CD4-positive, alpha-beta T cell treated with Interleukin-1 beta for 1 hour (primary cell): ENCODE measurements at places on chromosomes 2 and 18.
A peak's percentile ranks its signal among the peaks of the same experiment; 100 is the strongest.

- DNase-seq = peak; percentile 32
Measured at GRCh38 chr2:46351098-46351749, 54.0 kb downstream of the EPAS1 start.

DNA sequence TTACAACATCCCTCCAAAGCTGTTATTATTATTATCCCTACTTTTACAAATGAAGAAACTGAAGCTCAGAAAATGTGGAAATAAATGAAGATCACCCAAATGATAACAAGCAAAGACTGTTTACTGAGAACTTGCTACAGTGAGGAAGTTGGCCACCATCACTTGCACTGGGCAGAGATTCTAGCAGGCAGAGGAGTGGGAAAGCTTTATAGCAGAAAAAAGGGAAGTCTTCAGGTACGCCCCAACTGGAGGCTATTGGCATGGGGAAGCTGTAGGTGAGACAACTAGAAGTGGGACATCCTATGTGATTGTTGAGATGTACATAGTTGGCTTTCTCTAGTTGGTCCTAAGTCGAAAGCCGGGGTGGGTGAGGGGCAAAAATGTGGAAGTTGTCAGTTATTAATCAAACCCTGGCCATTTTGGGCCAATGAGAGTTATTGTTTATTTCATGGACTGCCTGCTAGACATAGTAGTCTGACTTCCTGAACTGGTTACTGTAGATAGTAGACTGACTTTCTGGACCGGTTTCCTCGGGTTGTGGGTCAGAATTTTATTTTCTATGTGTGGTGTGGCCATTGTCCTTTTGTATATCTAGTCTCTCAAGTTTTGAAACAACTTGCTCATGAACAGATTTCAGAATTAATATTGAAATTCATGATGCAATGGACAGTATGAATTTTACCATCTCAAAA is 40.2 kb upstream of the STAT4 start:
- DNase-seq = no peak

- DNase-seq = no peak
Measured at GRCh38 chr2:5938566-5938896, 246.3 kb downstream of the SOX11 start.

- no peak for DNase-seq
Measured at GRCh38 chr2:233411162-233411561, 56.9 kb downstream of the DGKD start.

DNA sequence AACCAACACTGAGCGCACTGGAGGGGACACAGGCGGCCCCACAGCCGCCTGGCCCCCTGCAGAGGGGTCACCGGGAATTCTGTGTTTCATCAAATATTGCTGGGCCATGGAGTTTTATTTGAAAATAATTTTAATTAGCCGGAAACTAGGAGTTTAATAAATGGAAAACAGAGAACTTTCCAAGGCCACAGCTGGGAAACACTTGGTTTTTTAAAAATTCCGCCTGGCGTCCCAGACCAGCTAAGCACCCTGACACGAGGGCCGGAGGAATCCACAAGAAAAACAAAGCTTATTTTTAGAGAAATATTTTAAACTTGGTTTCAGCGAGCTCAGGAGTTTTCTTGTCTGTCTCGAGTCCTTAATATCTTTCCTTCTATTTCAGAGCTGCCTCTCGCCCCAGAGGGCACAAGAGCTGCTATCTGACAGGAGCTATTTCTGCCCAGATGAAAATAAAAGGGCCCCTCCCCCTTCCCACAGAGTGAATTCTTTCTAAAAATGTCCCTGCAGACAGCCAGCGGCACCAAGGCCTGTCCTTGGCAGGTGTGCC is 8.2 kb downstream of the ZFP36L2 start:
- no peak for DNase-seq

DNA sequence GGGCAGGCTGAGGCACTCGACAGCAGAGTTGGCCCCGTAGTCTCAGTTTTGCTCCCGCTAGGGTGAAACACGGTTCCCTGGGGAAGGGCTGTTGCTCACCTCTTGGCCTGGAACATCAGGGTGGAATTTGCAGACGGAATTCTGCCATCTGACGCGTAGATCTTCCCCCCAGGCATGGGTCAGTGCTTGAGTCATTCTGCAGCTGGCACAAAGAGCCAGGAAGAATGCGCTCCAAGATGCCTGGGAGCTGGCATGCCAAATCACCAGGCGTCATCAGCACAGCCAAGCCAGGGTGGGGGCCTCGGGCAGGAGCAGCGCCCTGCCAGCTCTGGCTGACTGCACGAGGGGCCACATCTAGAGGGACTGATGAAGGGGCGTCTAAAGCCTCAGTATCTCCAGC is 42.7 kb downstream of the ODC1 start:
- no peak for DNase-seq

GRCh38 chr2:30221531-30221930 is 9.8 kb upstream of the LBH start:
- no peak for DNase-seq

DNA sequence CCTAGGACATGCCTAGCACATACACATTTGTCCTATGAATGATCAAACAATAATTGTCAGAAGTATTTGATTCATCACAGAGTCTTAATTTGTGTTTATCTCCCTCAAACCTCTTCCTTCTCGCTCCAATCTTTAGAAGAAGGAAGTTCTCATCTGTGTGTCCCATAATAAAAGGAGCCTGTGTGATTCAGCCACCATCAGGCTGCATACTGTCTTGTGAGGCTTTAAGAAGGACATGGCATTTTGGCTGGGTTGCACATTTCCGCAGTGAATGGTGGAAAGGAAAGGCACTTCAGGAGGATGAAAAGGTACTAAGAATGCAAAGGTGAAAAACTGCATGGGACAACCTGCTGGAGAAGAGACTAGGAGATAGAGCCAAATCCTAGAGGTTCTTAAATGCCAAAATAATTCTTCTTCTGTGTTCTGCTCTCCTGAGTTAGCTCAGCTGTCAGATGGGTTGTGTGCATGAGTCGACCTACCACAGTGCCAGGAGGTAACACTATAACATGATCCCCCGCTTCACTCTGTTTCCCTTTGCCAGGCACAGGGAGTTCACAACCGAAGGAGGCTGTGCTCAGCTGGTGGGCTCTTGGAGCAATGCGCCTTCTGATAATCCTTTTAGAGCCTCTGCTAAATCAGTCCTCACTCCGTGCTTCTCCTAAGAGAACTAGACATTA is 120.1 kb downstream of the IRS1 start:
- DNase-seq = no peak

GRCh38 chr2:10369269-10370255 is 66.9 kb downstream of the HPCAL1 start:
- no peak for DNase-seq

GRCh38 chr2:112821142-112821541 is 15.4 kb downstream of the IL1B start:
- DNase-seq = no peak

DNA sequence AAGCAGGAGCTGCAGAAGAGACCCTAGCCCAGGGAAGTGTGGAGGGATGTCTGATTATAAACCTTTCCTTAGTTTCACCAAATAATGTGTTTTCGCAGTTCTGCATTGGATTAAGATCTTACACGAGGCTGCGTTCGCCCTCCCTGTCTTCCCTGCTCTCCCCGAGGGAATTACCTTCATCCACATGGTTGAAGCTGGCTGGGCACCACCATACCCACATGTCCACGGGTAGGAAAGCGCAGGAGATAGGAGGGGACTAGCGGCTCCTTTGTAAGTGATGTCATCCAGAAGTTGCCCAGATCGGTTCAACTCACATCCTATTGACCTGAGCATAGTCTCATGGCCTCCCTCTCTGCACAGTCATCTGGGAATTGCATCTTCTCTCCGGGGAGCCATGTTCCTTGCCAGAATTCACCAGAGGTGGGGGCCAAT is 1.1 kb downstream of the TTL start:
- no peak for DNase-seq

- DNase-seq = no peak
Measured at GRCh38 chr2:11644293-11644692, 25.7 kb downstream of the NTSR2 start.

- DNase-seq = peak; percentile 65
Measured at GRCh38 chr2:160269803-160270570, 69.9 kb upstream of the ITGB6 start.

DNA sequence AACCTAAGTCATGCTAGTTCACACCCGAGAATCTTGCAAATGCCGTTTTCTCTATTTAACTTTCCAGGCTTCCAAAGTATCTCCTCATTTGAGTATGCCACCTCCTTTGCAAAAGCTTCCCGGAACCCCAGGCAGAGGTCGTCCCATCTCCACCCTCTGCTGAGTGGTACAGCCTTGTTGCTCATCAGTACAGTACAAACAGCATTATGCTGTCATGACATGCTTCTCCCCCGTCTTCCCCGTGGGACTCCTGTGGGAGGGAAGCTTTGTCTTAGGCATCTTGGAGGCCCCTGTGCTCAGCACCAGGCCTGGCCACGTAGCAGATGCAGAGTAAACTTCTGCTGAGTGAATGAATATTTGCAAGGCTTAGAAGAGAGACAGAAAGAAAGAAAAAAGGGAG is 102.7 kb downstream of the CDCA7 start:
- DNase-seq = no peak

- no peak for DNase-seq
Measured at GRCh38 chr2:217993138-217993537, 9.7 kb downstream of the TNS1 start.

DNA sequence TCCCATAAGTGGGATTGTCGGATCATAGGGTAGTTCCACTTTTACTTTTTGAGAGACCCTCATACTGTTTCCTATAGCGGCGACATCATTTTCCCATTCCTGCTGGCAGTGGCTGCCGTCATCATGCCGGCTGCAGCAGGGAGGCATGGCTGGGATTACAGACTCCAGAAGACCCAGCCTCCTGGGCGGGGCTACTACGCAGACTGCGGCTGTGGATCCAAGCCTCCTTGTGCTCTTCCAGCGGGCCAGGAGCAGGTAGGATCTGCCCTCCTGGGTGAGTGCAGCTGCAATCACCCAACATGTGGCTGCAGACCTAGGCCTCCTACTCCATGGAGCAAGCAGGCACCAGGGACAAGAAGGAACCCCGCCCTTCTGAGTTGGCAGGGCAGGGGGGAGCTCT is 359.2 kb downstream of the GALR1 start:
- DNase-seq = no peak

GRCh38 chr2:215430528-215431187 is 5.2 kb downstream of the FN1 start:
- DNase-seq = no peak

DNA sequence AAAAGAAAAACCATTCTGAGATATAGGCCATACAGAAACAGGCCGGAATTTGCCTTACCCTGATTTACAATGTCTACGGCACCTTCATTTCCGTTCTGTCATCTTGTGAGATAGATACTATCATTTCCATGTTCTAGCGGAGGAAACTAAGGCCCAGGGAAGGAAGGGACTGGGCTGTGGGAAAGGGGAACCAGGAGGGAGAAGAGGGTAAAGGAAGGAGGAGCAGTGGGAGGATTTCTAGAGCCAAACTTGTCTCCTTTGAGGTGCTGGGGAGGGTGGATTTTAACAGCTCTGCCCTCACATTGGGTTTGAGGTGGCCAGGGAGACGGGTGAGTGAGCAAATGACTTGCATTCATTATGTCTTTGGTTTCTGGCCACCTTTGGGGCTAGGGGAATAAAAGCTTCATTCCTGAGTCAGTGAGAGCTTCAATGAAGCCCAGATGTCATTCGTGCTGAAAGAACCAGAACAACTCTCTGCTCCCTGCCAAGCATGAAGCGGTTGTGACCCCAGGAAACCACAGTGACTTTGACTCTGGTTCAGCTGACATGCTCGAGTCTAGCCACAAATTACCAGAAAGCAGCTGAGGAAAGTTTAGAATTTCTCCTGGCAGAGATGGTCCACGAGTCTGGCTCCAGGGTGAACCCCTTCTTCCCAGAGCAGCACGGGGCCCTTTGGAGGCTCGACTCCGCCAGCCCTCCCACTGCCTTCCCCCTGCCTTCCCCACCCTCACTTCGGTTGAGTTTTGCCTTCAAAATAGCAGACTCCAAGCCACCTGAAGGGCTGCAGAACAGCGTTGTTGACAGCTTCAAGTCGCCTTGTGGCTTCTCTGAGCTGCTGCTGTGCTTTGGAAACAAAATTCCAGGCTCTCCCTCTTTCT is 3.8 kb downstream of the ACTG2 start:
- peak; percentile 10 for DNase-seq

- DNase-seq = no peak
Measured at GRCh38 chr18:78722929-78723710, 256.5 kb upstream of the SALL3 start.

- no peak for DNase-seq
Measured at GRCh38 chr2:240458900-240459391, 23.5 kb downstream of the GPC1 start.
